ENCODE measurements at places on chromosomes 4 and X. TPM values are rescaled to one million over a fixed set of nuclear protein-coding genes. Genes with fewer than 3 reads are reported as not detected.

DNA sequence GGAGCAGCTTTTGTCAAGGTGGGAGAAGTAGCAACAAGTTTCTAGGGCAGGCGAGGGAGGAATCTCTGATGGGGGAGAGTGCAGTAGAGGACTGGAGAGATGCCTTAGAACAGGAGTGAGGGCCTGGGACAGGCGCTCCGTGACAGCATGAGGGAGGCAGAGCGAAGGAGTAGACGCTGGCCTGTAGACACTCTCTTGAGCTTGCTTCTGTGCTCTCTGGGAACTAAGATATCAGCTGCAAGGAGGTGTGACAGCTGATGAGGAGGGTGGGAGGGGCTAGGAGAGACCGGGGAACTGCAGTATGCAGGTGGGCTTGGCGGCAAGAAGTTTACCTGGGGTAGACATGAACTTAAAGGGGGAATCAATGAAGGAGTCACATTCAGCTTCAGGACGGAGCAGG lies 35.7 kb downstream of the MECP2 start:
- no peak for DNase-seq

- DNase-seq: no peak
Observed at GRCh38 chr4:147773261-147774184, 41.6 kb downstream of the ARHGAP10 start.

- no peak for DNase-seq
Observed at GRCh38 chr4:149164282-149164681, 651.4 kb downstream of the IQCM start.

Gene ITGB1BP2
- 2.1 TPM for total RNA-seq

Gene EVC2
- total RNA-seq: 11.7 TPM

Gene CNGA1
- not detected for total RNA-seq

All from glomerular endothelial cell (primary cell).